ENCODE measurements at places on chromosomes 1 and 21.

DNA sequence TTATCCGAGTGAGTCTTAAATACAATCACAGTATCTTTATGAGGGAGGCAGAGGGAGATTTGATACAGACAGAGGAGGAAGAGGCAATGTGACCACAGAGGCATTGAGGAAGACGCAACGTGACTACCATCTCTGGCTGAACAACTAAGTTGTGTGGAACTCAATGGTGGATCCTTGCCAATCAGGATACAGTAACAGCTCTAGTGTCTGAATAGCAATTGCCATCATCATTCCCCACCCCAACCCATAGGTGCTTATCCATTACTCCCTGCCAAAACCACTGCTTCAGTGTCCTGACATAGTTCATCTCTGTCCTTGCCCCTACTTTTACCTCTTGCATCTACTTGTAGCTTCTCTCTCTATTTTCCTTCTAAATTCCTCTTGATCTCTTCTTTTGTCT lies 20.5 kb upstream of the RHBDL2 start:
- DNase-seq: no peak

GRCh38 chr1:96233422-96233821 lies 488.2 kb upstream of the PTBP2 start:
- no peak for DNase-seq

DNA sequence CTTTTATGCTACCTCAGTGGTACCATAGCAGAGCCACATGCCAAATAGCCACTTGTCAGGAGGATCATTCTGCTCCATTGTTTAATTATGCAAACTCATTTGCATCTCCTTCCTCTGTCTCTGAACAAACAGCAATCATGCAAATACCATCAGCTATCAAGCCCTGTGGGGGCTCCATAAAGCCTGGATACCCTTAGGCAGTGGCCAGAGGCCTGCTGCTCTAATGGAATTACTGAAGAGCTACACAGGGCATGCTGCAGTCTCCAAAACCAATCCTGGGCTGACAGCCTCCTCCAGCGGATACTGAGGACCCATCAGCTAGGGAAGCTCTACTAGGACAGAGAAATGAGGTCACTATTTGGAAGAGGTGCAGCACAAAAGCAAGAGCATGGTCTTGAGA lies 376.3 kb downstream of the KCNH1 start:
- no peak for DNase-seq

GRCh38 chr21:46110499-46111192 lies 12.7 kb downstream of the COL6A2 start:
- DNase-seq: no peak

- peak; percentile 70 for DNase-seq
Observed at GRCh38 chr1:192538407-192539296, 36.9 kb upstream of the RGS1 start.

DNA sequence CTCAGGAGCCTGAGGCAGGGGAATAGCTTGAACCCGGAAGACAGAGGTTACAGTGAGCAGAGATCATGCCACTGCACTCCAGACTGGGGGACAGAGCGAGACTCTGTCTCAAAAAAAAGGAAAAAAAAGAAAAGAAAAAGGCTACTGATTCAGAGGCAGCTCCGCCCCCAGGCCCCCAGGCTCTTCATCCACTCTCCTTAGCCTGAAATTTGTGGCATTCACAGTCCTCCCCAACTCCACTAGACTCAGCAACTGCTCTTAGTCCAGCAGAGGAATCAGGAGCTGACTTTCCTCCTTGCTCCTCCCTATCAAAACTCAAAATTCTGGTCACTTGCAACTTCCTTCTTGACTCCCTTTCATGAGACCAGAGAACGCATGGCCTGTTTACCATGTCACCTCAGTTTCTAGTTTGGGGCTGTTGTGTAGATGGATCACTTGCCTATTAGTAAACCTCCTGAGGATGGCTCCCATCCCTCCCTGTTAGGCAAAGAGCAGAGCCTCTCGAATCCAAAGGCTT lies 27.1 kb downstream of the PCAT6 start:
- no peak for DNase-seq

DNA sequence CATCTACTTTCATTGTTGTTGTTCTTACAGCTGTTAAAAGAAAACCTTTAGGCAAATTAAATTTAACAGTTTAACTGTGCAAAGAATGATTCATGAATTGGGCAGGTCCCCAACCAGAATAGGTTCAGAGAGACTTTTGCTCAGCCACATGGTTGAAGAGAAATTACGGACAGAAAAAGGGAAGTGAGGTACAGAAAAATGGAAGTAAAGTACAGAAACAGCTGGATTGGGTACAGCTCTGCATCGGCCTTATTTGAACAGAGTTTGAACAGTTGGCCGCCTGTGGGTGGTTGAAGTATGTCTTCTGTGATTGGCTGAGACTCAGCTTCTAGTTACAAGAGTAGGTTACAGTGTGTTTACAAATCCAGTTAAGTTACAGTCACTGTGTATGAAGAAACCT lies 210.1 kb downstream of the FGGY start:
- DNase-seq: no peak

GRCh38 chr1:241639623-241640148 lies 483 bp downstream of the CHML start:
- no peak for DNase-seq

- DNase-seq: no peak
Observed at GRCh38 chr1:46969014-46969619, 27.8 kb upstream of the CYP4A11 start.

DNA sequence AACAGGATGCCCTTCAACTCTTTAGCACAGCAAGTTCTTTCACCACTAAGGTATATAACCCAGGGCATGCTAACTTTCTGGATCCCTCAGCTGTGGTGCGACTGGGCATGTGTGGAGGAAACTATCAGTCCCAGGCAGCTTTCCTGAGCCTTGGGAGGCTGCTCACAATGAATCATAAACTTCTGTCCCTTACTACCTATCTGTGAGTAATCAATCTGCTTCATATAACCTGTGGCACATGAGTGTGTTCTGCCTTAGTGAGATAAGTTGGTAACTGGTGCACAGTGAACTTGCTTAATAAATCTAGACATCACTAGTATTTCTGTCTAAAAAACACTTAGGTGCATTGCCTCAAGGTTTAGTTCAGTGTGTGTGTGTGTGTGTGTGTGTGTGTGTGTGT lies 158.0 kb downstream of the GPATCH2 start:
- no peak for DNase-seq

- no peak for DNase-seq
Observed at GRCh38 chr1:170114906-170115305, 30.9 kb upstream of the NTMT2 start.

GRCh38 chr1:211726467-211726995 lies 51.1 kb upstream of the NEK2 start:
- DNase-seq: no peak

DNA sequence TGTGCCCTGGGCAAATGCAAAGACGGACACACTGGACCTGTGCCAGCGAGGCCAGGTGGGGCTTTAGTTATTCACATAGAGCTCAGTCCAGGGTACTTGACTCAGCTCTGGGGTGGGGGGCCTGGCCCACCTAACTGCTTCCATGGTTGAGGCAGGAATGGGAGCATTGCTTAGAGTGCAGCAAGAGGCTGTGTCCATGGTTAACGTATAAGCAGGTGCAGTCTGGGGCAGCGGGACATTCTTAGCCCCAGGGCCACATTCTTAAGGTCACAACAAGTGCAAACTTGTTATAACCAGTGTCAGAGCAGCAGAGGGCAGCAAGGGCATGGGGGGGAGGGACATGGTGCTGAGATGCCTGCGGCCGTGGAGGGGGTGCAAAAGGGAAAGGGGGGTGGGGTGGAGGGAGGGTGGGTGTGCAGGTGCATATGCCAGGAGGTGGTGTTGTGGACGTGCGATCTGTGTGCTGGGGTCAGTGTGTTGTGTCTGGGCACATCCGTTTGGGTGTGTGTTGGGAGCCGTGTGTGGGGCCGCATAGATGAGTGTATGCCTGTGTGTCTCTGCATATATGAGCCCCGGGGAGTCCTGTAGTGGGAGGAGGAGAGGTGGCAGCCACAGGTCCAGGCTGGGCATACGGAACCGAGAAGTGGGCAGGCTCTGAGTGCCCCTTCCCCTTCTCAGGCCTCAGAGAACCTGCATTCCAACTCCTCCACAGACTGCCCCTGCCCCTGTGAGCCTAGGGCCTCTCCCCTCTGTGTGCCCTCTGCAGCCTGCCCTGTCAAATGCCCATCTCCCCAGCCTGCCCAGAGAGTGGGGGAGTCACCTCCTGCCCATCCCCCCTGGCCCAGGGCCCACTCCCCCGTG lies 8.4 kb downstream of the KCNJ10 start:
- no peak for DNase-seq

GRCh38 chr1:205124726-205125125 lies 2.9 kb upstream of the RBBP5 start:
- DNase-seq: no peak

DNA sequence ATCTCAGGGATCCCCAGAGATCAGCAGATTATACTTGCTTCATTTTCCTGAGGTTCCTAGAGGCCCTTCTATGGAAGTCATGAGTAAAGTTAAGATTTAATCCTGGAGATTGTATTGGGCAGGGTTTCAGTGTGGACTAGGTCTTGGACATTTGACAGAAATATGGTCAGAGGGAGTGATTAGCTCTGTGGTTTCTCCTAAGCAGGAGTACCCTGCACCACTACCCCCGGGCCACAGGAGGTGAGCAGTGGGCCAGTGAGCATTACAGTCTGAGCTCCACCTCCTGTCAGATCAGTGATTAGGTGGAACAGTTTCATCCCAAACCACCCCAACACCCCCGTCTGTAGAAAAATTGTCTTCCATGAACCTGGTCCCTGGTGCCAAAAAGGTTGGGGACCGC lies 43.2 kb downstream of the PHACTR4 start:
- DNase-seq: no peak

DNA sequence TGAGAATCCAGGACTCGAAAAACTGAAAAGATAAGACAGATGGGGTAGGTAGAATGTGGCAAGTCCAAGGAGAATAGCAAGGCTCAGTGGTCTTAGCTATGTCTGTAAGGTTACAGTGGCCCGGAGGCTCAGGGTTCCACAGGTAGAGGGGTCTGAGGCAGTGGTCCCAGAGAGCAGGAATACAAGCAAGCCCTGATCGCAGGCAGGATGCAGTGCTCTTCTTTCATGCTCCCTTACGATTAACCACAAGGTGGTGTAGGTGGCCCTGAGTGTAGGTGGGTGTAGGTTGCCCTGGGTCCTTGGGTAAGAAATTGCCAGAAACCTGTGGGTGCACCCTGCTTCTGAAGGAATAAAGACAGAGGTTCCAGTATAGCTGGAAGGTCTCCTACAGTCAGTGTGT lies 99.1 kb upstream of the RAB3GAP2 start:
- no peak for DNase-seq

DNA sequence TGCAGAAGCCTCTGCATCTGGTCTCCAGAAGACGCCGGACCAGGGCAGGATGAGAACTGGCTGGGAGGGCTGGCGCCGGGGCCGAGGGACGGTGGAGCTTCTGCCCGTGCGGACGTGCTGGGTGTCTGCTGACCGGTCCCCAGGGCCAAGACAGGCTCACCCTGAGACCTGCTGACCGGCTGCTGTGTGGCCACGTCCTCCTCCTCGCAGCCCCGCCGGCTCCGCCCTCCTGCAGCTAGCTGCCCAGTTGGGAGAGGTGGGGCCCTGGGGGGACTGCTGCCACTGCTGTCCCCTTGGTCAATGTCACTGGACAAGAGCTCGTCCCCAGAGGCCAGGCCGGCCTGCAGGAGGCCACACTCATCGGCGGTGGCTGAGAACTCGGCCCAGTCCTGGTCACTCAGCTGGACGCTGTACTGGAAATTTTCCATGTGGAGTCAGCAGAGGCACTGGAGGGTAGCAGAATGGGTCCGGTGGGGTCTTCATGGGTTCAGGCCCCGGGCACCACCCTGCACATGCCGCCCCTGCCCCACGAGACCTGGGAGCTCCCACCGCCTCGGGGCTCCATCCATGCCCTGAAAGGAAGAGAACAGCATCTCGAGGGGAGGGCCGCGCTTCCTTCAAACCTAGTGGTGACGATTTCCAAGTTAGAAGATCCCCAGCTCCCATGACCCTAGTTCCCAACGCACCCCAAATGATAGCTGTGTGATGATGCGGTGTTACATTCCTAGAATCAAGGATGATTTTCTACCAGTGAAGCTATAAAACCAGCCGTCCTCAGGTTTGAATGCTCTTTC lies 1.1 kb downstream of the PERM1 start:
- no peak for DNase-seq

DNA sequence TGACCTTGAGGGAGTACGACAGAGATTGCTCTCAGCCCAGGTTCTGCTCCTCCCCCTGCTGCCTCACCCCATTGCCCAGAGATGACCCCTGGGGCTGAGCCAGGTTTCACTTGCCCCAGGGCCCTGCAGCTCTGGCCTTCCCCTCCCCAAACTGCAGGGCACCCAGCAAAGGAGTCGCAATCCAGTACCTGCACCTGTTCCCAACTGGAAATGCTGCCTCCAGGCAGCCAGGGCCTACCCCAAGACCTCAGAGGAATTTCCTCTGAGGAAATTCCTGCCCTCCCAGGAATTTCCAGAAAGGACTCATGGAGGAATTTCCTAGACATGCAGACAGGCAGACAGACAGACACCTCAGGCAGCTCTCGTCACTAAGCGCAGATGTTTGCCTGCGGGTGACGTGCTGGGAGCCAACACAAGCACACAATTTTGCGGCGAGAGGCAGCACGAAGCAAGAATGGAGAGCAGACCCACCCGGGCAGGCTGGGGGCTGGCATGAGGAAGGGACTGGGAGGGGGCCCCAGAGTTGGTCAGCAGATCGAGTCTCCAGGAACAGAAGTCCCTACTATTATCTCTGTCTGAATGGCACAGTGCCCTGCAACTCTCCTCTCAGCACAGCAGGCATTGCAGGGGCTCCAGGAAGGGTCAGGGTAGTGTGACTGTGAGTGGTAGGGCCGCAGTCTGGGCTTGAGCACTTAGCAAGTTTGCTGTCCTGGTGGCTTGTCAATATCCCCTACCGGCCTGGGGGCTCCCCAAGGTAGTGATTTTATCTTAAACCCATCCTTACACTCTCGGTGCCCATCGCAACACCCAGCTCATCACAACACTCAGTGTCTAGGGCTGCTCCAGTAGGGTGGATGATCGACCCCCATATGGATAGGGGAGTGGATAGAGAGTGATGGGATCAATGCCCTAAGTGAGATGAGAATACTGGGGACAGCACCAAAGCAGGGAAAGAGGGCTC lies 2.9 kb upstream of the EFNA1 start:
- no peak for DNase-seq

- no peak for DNase-seq
Observed at GRCh38 chr1:10555635-10556429, 81.1 kb downstream of the PEX14 start.

- DNase-seq: no peak
Observed at GRCh38 chr1:206696812-206697585, 12.3 kb downstream of the MAPKAPK2 start.

DNA sequence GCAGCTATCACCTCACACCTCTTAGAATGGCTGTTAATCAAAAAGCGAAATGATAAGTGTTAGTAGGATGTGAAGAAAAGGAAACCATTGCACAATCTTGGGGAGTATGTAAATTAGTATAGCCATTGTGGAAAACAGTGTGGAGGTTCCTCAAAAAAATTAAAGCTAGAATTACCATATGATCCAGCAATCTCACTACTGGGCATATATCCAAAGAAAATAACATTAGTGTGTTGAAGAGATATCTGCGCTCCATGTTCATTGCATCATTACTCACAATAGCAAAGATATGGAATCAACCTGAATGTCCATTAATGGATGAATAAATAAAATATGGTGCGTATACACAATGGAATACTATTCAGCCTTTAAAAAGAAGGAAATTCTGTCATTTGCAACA lies 68.9 kb downstream of the SNRPE start:
- no peak for DNase-seq

GRCh38 chr1:91529856-91530255 lies 29.2 kb downstream of the CDC7 start:
- DNase-seq: no peak

Measured in SK-N-MC (cell line).